ENCODE measurements at places on chromosomes 3 and 15. TPM values are rescaled to one million over a fixed set of nuclear protein-coding genes. Genes with fewer than 3 reads are reported as not detected.

GRCh38 chr3:69115731-69116130 lies 6.7 kb downstream of the LMOD3 start:
- DNase-seq = no peak

DNA sequence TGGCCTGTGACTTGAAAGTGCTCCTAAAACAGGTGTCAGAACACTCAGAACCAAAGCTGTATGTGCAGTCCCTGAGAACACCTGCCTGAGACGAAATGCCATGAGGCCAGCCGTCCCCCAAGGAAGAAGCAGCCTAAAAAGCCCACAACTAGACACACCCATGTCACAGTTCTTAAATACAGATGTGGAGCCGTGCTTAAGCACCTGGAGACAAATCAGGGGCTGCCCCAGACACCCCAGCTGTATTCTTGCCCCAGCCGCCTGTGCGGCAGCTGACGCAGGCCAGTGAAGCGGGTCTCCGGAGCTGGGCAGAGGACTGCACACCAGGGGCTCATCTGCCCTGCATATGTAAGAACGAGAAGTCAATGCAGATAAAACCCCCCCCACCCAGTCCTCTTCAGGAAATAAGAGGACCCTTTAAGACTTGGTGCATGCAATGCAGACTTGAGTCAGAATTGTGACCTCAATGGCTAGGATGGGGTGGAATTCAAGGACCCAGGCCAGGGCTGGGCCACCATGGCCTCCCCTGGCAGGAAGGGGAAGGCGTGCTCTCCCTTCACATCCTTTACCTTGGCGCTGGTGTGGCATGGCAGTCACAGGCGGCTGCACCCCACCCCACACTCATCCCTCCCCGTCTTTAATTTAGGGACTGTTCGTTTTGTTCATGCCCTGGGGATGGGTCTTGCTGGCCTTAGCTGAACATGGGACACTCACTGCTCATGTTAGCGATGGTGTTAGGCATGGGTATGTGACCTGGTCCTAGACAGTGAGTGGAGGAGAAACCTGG lies 27.7 kb upstream of the PLXNA1 start:
- no peak for DNase-seq

DNA sequence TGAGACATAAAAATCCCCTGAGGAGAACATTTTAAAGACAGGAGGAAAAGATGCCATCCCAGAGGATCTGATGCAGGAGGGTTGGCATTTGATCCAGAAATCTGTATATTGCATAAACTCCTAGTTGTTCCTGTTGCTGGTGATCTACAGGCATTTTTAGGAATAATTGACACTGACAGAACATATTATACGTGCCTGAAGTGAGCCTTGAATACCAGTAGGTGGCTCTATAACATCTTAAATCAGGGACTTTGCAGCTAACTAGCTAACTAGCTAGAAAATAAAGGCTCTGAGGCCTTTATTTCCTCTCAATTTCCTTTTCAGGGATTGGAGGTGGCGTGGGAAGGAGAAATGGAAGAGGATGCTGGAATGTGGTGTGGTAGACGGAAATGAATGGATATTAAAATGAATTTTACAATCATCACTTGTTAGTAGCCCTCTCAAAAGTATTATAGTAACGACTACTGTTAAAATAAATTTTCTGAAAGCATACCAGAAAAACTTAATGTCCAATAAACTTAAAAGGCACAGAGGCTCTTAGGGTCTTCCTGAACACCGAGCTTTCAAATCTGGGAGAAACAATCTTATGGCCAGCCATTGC lies 73.8 kb upstream of the ZBED2 start:
- DNase-seq = peak; percentile 65

GRCh38 chr3:150497956-150498355 lies 48.3 kb downstream of the SERP1 start:
- DNase-seq = peak; percentile 63

DNA sequence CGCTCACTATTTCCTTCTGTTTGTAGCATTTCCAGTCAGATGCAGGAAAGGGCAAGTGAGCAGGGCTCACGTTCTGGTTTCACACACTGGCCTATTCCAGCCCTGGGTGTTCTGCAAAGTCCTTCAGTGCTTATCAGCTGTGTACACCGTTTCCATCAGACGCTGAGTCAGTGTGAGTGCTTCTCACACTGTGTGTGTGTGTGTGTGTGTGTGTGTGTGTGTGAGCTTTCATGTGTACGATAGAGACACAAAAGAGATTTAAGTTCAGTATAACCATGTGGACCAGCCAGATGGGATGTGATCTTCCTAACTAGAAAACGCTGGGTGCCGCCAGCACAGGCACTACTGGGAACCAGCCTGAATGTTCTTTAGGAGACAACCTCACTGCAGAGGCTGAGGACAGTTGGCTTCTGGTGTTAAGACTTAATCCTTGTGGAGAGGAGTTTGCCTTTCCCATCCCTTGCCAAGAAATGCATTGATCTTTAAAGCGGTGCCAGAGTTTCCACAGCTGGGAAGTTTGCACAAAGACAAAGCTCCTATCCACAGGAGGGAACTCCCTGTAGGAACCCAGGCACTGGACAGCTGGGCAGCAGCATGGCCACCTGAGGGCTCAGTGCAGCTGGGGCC lies 3.9 kb upstream of the CHSY1 start:
- DNase-seq = peak; percentile 35

DNA sequence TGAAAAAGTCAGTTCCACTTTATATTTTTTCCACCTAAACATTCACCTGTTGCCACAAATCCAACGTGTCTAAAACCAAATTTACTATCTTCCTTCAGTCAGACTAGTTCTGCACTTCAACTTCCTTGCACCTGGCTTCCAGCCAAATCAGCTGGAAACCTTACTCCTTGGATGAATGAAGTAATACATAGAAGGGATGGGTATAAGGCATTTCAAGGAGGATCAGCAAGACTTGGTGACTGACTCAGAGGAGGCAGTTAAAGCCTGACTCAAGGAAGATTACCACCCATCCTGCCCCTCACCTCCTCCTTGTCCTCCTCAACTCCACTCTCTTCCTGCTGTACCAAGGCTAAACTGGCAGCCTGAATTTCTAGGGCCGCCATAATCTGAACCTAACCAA lies 37.1 kb downstream of the QTRT2 start:
- peak; percentile 56 for DNase-seq

DNA sequence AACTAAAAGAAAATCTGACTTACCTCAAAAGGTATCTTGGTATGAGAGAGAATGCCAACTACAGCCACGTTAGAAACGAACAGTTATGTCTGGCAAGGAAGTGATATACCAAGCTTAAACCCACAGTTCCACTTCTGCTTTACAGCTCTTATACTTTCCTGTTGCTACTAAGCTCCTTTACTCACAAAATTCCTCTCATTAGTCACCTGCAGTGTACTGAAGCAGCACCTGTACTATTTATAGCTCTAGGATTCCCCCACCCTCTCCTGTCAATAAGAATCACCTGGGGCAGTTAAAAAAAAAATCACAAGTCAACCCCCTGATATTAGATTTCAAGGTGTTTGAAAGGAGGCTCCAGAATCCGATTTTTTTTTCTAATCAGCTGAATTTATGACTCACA lies 2.9 kb upstream of the TMEM266 start:
- no peak for DNase-seq

DNAH12 gene
- total RNA-seq = not detected

DNA sequence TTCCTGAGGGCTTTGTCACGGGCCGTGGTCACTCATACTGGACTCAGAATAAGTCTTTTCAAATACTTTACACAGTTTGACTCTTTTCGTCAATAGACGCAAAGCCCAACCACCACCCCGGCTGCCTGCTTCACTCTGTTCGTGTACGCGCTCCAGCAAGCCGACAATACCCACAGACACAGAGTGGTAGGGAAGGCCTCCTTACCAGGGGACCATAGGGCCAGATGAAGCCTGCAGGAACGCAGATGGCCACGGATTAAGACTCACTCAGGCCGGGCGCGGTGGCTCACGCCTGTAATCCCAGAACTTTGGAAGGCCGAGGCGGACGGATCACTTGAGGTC lies 29.7 kb downstream of the EFCAB12 start:
- DNase-seq = no peak

- DNase-seq = no peak
These were observed 291.9 kb upstream of the POU1F1 start for GRCh38 chr3:87568331-87568730.
